HT1080 (cell line): ENCODE measurements at places on chromosomes 7 and 10.
A peak's percentile ranks its signal among the peaks of the same experiment; 100 is the strongest.

GRCh38 chr7:102258749-102259107 is 27.9 kb upstream of the SH2B2 start:
- DNase-seq, result no peak

- peak; percentile 44 for DNase-seq
Measured at GRCh38 chr7:14596421-14596820, 306.1 kb downstream of the DGKB start.

DNA sequence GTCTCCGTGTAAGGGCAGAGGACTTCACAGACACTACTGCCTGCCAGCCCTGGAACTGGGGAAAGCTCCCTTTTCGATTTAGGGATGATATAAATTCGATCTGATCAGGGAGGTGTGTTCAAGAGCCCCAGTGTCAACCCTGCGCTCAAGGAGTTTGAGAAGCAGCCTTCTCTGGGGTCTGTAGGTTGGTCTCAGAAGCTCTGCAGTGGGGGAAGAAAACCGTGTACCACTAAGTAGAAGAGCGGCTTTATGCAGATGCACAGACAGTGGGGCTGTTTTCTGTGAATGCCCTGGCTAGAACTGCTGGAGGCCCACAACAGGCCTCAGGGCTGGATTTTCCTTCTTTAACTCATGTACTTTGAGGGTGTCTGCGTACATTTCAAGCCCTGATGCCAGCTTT is 6.3 kb upstream of the TBX20 start:
- no peak for DNase-seq

DNA sequence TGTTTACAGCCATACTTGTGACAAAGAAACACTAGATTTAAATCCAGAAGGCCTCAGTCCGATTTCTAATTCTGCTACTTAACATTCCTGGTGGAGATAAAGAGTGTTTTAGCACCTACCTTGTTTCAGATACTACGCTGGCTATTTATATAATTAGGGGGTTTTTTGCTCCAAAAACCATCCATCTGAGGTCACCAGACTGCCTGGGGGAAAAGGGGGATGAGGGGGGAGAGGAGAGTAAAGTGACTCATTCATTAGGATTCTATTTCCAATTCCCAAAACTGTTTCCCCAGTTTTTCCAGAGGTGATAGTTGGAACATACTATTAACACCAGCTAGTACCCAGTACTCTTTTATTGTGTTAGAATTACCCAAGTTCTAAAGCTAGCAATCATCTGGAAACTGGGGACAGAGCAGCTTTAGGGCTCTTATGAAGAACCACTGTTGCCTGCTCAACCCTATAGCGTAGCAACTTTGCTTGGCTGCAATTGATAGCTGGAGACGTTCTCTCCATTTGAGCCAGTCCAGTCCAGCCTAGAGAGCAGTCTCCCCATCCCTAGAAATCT is 6.6 kb downstream of the GCC1 start:
- no peak for DNase-seq

GRCh38 chr10:87716348-87716670 is 56.6 kb downstream of the PAPSS2 start:
- DNase-seq, result no peak

DNA sequence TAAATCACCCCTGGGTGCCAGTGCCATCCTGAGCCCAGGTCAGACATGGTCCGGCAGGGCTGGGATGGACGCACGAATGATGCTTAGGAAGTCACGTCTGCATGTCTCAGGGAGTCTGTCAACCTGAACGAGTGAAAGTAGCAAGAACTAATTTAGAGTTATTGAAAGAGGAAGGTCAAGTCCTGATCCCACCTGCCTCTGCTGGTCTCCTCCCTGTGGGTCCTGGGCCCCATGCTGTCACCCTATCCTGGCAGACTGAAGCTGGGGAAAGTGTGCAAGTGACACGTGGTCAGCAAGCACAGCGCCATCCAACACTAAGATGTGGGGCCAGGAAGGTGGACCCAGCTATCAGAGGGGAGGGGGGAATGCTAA is 26.1 kb upstream of the GRID1 start:
- DNase-seq, result no peak

- no peak for DNase-seq
Measured at GRCh38 chr7:139424004-139424403, 59.5 kb downstream of the KLRG2 start.

- DNase-seq, result no peak
Measured at GRCh38 chr7:35792873-35793489, 7.9 kb upstream of the SEPTIN7 start.

DNA sequence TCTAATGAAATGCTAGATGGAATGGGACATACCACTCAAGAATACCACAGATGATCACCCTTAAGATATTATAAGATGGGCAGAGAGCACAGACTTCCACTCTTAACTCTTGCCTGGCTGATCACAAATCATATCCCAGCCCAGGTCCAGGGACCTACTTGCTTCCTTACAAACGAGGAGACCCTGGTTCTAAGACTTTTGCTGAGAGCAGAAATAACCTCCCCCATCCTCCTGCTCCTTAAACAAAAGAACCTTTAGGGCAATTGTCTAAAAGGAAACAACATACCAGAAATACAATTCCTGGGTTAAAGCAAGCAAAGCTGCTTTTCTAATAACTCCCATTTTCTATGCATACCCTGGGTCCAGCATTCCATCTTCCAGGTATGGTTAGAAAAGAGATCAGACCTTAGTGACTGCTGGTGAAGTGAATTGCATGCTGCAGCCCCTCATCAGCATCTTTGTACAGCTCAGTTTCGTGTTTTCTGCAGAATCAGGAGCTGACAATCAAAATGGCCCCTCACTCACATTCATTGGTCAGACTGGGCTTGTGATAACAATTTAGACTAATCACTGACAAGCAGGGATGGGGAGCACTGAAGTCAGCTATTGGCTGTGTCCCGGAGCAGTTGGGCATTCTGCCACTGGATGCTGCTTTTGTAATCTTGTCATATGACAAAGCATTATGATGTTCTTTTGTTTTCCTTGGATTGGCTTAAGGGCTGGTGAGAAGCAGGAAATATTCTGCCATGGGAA is 14.6 kb downstream of the IFIT3 start:
- DNase-seq, result peak; percentile 88

DNA sequence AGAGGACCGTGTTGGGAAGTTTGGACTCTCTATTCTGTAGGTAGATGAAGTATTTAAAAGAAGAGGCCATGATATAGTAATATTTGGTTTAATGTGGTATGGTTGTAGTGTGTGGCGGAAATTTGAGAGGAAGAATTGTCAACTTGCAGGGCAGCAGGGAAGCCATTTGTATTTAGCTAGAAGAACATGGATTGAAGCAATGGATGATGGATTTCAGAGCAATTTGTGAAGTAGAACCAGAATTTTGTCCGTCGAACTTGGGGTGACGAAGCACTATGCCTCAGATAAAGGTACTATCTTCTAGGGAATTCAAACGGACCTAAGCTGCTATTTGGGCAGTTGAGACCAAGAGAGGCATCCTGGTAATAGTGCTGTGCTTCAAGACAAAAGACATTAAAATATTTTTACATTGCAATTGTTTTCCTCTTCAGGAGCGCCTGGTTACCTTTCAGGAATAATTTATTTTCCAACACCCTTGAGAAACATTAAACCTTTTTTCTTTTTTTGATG is 615 bp upstream of the WBP1L start:
- DNase-seq, result no peak

GRCh38 chr7:4045450-4045849 is 636.6 kb upstream of the FOXK1 start:
- no peak for DNase-seq

- no peak for DNase-seq
Measured at GRCh38 chr10:131446171-131446570, 134.7 kb upstream of the TCERG1L start.

DNA sequence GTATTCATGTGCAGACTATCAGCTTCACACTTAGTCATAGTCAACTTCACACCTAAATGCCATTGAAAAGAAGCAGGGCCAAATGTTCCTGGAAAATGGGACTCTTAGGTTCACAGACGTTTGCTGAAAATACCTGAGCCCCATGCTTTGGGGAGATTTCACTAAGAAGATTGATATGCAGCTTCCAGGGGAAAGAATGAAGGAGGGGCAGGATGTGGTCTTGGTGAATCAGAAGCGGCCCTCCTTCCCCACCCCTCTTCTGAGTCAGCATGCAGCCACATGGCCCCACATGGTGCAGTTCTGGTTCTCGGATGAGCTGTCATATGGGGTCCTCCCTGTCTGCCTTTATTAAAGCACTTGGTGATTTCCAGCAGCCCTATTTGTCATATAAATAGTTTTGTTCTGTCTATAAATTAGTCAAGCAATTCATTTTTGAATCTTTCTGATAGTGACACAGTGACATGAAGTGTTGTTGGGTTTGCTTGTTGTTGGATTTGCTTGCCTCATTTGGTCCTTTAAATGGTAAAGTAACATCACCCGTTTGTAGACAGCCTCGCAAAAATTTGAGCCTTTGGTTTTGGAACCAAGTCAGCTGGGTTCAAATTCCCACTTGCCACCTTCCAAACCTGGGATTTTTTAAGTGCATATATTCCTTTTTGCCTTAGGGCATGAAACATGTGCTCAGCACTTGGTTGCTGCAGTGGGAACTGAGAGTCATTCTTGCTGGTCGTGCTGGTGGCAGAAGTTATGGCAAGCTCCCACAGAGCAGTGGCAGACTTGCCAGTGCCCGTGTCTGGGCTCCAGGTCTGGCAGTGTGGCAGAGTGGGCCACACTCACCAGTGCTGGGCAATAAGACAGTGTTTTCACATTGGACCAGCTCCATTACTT is 68.1 kb upstream of the CDK6 start:
- peak; percentile 99 for DNase-seq

- no peak for DNase-seq
Measured at GRCh38 chr10:124746992-124747391, 2.8 kb upstream of the FAM53B start.

DNA sequence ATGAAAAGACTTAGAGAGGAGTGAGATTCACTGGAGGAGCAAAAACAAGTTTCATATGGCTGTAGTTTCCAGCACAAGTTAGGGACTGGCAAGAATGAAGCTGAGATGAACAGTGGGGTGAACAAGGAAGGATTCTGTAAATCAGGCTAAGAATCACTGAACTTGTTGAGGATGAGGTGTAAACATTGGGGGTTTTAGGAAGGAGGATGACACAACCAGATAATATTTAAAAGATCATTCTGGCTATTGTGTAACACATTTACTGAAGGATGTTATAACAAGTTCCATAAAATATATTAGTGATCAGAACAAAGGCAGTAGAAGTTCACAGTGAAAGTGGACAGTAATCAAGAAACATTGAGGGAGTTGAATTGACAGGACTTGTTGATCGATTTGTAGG is 68.9 kb downstream of the CD36 start:
- DNase-seq, result no peak

DNA sequence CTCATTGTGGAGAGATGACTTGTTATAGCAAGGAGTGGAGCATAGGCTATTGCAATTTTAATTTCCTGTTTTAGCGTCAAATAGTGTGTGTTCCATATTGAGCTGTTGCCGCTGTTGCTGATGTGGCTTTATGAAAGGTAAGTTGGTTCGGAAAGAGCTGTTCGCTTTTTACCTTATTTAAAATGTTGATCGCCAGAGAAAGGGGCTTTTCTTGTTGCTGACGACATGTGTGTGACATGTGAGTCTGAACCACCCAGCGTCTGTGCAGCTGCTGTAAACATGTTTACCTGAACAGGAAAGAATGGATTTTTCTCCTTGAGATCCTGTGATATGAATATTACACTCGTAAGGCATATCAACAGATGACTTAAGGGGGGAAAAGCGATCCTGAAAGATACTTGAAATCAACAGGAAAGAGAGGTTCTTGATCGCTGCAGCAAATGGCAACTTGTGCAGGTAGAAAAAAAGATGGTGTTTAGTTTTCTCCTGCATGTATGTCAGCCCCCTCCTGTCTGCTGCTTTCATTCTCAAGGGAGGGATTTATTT is 2.5 kb downstream of the ZEB1 start:
- no peak for DNase-seq

GRCh38 chr10:58903071-58903470 is 273.4 kb upstream of the PHYHIPL start:
- DNase-seq, result no peak

DNA sequence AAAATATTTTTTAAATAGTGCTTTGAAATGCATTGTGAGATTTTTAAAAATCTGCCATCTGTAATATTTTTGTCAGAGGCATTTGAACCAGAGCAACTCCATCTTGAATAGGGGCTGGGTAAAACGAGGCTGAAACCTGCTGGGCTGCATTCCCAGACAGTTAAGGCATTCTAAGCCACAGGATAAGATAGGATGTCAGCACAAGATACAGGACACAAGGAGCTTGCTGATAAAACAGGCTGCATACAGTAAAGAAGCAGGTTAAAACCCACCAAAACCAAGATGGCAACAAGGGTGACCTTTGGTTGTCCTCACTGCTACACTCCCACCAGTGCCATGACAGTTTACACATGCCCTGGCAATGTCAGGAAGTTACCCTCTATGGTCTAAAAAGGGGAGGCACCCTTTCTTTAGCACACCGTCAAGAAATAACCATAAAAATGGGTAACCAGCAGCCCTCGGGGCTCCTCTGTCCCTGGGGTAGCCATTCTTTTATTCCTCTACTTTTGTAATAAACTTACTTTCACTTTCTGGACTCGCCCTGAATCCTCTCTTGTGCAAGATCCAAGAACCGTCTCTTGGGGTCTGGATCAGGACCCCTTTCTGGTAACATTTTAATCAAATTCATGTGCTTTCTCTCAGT is 273.7 kb downstream of the SEMA3D start:
- no peak for DNase-seq

DNA sequence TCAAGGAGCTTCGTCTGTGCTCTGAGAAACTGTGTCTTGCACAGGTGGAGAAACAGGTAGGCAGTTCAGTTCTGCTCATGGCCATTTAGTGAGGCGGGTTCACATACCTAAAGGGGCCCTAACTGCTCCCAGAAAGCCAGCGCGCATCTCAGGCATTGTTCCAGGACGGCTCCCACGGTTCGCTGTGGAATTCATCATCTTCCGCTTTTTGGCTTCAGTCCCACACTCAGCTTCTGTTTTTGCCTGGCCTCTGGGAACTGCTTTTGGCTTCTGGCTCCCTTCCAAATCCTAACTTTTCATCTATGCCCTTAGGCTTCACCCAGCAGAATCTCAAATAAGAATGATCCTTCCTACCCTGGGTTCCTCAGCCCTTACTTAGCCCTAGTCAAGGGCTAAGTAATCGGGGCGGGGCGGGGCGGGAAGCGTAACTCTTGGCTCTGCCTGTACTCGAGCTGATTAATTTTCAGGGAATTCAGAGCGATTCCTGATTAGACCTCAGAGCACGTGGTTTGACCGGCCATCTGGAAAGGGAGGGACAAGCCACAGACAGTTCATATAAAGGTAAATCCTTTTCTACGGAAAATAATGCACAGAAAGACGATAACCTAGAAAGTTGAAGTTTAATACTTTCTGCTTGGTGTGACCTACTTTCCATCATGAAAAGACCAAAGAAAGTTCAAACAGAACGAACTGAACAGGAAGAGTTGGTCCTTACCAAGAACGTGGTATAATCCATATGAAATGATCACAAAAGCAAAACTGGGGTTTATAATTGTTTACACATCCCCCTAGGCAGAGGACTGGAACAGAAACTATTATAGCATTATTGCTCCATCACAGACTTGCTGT is 105.7 kb downstream of the ST8SIA6 start:
- DNase-seq, result peak; percentile 61

- no peak for DNase-seq
Measured at GRCh38 chr10:64345856-64346255, 824.7 kb downstream of the REEP3 start.
